Gastroesophageal sphincter (tissue), 4 donors: ENCODE measurements at places on chromosomes 11 and 22.
A peak's percentile ranks its signal among the peaks of the same experiment; 100 is the strongest.

DNA sequence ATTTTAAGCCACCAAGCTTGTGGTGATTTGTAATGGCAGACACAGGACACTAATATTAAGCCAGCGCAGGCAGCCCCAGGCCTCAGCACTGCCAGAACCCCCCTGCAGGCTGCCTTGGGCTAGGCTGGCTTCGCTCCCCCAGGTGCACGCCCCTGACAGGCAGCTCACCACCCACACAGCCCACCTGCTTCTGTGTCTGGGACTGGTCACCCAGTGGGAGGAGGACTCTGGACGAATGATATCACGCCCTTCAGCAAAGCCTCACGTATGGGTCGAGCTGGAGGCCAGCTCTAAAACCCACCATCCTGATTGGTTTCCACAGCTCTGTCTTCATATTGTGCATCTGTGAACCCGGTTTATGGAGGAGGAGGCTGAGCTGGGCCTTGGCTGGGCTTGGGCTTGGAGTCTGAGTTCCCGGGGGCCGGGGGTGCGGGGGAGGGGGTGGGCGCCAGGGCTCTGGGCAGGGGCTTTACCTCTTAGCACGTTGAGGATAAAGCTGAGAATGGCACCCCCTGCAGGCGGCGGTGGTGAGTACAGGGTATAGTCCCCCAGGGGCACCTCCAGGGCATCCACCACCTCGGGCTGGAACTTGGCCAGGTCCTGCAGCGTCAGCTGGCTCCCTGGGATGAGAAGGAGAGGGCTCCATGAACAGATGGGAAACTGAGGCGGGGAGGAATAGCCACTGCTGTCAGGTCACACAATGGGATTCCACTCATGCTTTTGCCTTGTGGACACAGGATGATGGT is 13.8 kb downstream of the GGT5 start:
- no peak for ATAC-seq

GRCh38 chr11:16252373-16252772 is 104.0 kb downstream of the SOX6 start:
- ATAC-seq, result no peak

- peak; percentile 82 for ATAC-seq
Measured at GRCh38 chr11:122749005-122749687, 89.2 kb upstream of the CRTAM start.

- ATAC-seq, result no peak
Measured at GRCh38 chr22:48804811-48805301, 1022.8 kb downstream of the BRD1 start.

DNA sequence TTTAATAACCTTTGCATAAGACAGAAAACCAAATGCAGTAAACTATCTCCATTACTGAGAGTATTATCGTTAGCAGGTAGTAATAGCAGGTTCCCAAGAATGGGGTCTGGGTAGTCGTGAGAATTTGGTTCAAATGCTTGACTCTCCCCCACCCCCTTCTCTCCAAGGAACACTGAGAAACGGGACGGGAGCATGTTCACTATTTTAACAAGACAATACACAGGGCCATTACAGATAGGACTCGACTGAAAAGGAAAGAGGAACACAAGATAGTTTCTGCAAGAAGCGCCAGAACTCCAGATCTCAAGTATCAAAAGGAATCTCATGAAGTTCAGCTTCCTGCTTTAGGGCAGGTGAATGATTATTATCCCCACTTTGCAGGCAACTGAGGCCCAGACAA is 27.0 kb downstream of the KMT5B start:
- ATAC-seq, result no peak

DNA sequence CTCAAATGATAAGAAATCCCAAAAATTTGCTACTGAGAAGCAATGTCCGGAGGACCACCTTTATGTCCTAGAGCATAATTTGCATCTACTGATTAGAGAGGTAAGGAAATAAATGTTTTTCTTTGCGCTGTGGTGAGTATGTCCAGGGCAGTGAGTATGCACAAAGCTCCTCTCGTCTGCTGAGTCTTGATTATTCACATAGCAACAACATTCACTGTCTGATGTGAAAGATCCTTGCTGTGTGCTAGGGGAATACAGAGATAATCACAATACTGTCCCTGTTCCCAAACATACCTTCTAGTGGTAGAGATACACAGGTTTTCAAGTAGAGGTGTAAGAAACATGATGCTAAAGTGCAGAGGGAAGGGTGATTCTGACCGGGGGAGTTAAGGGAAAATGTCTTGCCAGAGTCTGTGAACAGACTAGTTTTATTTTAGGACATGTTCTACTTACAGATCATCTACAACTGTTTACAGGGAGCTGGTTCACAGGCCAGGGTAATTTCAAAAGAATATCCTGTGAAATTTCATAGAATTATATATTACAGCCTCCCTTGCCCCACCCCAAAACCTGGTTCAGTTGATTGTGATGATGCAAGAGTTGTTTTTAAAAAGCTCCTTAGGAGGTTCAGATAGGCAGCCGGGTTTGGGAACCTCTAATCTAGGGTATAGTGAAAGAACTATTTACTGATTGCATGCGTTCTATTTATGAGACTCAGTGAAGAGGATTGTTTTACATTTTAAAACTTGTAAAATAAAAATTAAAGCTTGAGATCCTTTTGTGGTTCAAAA is 12.6 kb downstream of the MED17 start:
- ATAC-seq, result no peak

DNA sequence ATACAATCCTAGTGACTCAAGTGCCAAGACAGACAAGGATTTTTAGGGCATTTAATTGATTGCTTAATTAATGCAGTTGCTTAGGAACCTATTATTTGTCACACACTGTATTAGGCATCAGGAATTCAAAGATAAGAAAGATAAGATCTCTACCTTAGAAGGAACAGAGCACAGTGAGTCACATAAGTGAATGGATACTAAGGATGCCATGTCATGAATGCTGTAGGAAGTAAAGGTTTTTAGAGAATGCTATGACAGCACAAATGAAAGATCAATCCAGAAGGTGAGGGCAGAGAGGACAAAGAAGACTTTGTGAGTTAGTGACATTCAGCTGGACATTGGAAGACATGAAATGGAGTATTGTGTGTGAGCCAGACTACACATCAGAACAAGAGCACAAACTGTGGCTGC is 147.9 kb upstream of the DDI1 start:
- ATAC-seq, result no peak

DNA sequence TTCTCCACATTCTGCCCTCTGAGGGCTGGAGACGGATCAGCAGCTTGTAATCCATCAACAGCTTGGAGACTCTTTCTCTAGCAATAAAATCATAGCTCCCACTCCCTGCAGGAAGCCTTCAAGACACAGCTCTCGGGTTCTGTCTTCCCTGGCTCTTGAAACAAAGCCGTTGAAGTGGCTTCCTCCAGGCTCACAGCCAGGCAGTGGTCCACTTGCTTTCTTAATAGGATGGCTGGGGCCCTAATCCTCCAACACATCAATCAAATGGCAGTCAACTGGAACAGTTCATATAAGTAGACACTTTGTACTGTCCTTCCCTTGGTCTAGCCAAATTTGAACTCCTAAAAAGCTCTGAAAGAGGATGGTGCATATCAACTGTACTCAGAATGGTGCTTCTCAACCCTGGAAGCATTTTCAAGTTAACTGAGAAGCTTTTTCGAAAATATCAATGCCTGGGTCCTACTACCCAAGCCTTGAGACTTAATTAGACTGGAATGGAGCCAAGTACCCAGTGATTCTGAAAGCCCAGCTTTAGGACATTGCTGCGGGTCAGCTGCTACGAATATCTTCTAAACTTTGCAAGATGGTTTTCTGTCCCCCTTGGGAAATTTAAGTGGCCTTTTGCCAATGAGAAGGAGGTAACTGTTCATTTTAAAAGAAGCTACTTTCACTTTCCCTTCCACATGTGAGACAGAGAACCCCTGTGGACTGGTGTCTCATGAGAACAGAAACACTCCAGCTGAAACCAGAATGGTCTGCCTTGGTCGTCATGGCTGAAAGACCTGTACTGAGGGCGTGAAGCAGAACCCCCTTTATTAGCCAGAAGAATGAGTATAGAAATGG is 74.7 kb downstream of the SC5D start:
- no peak for ATAC-seq

- ATAC-seq, result no peak
Measured at GRCh38 chr11:99063331-99063730, 42.6 kb downstream of the CNTN5 start.
